Panc1 (cell line): ENCODE measurements at places on chromosomes 13 and 19. TPM values are rescaled to one million over a fixed set of nuclear protein-coding genes. Genes with fewer than 3 reads are reported as not detected.

The KCNJ14 gene
- total RNA-seq: 2.9 TPM

The RYR1 gene
- 34.2 TPM for total RNA-seq

The C19orf85 gene
- not detected for total RNA-seq

The CD33 gene
- 0.13 TPM for total RNA-seq

The WTIP gene
- total RNA-seq: 73.6 TPM

DNA sequence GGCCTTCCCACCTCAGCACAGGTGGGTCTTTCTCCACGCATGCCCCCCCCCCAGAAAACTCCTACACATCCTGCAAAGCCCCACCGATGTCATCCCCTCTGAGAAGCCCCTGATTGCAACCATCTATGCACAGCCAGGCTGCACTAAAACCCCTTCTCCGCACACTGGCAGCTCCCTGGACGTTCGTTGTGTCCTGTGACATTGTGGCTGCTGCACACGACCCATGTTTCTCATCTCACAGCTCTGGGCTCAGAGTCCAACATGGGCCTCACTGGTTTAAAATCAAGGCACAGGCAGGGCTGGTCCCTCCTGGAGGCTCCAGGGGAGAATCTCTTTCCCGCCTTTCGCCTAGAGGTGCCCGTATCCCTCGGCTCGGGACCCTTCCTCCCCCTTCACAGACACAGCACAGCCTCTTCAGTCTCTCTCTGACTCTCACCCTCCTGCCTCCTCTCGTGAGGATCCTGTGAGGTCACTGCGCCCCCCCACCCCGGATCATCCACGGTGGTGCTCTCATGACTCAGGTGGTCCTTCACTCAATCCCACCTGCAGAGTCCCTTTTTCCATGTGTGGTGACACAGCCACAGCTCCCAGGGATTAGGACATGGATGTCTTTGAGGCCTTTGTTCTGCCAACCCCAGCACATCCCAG lies 71.2 kb downstream of the GADD45B start:
- DNase-seq: no peak

DNA sequence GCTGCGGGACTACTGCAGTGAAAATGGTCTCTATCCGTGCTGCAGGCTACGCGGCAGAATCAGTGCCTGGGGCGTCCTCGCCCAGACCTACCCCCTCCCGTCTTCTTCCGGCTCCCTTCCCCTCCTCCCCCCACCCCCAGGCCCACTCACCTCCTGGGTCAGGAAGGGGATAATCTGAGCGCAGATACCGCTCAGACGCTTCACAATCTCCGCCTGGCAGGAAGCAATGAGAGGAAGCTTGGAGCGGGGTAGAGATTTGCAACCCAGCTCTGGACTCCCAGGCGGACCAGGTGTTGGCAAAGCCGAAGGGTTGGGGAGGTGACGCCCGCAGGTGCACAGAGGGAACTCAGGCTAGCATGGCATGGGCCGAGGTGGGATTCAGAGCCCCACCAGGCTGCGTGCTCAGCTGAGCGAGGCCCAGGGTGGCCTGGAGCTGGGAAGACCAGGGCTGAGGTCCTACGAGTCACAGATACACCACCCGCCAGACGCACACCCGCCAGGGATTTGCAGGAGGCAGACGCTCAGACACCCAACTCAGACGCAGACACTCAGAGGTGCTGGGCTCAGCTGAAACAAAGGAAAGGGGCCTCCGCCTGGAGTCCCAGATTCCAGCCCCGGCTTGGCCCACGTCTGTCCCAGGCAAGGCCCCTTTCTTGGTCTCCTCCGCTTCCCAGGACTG lies 4.1 kb downstream of the TLE2 start:
- no peak for DNase-seq

DNA sequence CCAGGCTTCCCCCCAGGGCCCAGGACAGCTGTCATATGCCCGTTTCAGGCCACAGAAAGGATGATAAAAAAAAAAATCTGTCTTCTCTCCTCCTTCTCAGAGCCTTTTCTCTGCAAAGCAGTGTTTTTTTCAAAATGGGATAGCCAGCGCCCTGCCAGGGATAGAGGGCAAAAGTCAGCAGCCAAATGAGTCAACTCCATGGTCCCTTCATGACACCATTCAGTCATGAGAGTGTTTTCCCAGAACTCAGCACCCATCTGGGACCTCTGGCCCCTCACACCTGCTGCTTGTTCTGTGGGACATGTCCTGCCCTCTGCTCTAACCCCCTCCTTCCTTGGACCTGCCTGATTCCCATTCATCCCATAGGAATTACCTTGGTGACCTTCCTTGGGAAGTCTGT lies 95.0 kb downstream of the CYSLTR2 start:
- DNase-seq: no peak

DNA sequence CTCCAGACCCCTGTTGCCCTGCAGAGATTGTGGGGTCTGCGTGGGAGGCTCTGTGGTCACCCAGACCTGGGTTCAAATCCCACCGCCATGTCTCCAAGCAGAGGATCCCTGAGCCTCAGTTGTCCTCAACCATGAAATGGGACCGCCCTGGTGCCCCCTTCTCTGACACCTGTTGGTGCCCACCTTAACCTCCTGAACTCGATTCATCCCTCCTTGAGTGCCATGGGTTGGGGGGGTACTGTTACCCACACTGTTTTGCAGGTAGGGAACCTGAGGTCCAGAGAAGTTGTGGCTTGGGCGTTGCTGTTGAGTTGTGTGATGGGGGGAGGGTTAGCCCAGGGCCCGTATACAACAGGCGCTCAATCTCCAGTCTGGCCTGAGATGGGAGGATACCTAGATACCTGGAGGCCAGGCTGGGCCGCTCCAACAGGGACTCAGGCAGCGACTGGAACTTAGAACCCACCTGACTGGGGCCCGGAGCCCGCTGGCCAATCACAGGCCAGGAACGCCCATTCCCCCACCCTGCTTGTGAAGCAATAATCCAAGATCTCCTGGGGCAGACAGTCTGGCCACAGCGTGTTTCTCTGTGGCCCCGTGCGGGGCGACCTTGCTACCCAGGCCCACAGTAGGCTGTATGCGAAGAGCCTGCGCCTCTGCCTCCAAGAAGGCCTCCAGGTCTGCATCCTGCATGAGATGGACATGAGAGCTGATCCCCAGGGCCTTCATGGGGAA lies 2.8 kb downstream of the ARID3A start:
- DNase-seq: no peak

DNA sequence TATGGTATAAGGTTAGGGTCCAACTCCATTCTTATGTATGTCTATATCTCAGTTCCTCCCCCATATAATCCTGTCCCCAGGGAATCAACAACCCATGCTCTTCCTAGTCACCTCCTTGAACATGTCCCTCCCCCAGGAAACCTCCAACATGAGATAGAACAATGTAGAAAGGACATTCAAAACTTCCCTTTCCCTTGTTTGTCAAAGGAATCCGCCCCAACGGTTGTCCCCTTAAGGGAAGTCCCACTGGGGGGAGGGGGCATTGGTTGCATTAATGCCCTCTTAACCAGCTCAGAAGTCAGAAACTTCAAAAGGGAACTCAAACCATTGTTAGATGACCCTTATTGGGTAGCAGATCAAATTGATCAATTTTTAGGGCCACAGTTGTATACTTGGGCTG lies 6.8 kb upstream of the ZNF561 start:
- DNase-seq: no peak

- DNase-seq: no peak
Measured at GRCh38 chr19:16042533-16043085, 33.7 kb upstream of the TPM4 start.
